ENCODE measurements at places on chromosomes 6 and 20.
A peak's percentile ranks its signal among the peaks of the same experiment; 100 is the strongest.

GRCh38 chr6:105592329-105592728 is 189.4 kb upstream of the PREP start:
- peak; percentile 69 for DNase-seq

- no peak for DNase-seq
Measured at GRCh38 chr6:149373511-149373910, 26.6 kb upstream of the SUMO4 start.

DNA sequence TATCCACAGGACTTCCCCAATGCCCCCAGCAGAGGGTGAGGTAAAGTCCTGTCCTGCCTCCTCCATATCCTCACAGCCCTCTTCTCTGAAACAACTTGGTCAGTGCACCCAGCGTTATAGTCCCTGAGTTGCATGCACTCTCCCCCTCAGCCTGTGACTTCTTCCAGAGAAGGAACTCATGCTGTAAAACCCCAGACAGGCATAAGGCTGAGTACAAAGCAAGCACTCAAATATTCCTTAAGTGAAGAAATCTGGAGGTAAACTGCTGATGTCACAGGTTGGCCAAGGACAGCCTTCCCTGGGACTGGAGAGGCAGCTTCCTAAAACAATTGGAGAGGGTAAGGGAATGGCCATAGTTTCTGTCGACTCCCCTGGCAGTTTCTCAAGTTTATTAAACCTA is 12.9 kb upstream of the SRPK1 start:
- DNase-seq = no peak

GRCh38 chr6:139983555-139984276 is 609.3 kb upstream of the CITED2 start:
- DNase-seq = no peak

GRCh38 chr6:168039301-168039700 is 39.7 kb downstream of the FRMD1 start:
- DNase-seq = no peak

DNA sequence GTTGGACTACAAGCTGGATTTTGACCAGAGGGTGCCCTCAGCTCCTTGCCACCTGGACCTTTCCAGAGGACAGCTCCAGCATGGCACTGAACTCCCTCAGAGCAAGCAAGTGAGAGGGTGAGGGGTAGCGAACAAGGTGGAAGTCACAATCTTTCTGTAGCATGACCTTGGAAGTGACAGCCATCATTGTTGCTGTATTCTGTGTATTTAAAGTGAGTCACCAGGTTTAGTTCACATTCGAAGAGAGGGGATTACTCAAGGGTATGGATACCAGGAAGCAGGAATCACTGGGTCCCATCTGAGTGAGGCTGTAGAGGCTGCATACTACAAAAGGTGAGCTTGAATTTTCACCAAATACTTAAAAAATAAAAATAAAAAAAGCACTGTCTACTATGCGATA is 280.0 kb upstream of the SPTLC3 start:
- no peak for DNase-seq

DNA sequence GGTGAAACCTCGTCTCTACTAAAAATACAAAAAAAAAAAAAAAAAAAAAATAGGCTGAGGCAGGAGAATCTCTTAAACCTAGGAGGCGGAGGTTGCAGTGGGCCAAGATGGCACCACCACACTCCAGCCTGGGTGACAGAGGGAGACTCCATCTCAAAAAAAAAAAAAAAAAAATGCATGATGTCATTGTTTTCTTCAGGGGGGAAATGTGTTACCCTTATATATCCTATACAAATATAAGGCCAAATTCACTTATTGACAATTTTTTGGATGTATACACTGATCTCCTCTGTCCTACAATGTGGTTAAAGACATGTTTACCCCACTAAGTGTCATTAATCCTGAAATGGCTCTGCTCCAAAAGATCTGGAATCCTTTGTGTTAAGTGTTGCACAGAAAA is 73.1 kb downstream of the TPBG start:
- DNase-seq = no peak

GRCh38 chr6:84554074-84554473 is 210.3 kb downstream of the TBX18 start:
- DNase-seq = no peak

GRCh38 chr20:58127701-58128111 is 100.7 kb downstream of the ANKRD60 start:
- peak; percentile 26 for DNase-seq

- DNase-seq = no peak
Measured at GRCh38 chr20:8809107-8809953, 259.6 kb upstream of the PLCB4 start.

Measured in uterus (tissue), 4 donors.